ENCODE measurements at places on chromosomes 12 and 14. TPM values are rescaled to one million over a fixed set of nuclear protein-coding genes. Genes with fewer than 3 reads are reported as not detected.

DNA sequence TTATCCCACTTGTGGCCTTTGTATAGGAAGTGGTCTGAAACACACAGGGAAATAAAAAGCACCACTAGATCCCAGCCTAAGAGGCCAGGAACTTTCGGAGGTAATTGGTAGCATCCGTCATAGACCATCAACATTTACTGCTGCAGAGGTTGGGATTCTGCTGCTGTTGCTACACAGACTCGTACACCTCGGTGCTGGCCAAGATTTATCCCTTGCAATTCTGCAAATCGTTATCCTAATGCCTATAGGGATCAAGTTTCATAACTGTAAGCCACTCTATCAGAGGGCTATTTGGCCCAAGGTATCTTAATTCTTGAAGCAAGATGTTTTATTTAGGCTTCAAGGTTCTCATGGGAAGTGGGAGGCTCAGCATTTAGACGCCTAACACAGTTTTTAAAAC is 913.6 kb downstream of the GALC start:
- DNase-seq: no peak

Gene CIROP
- not detected for total RNA-seq

DNA sequence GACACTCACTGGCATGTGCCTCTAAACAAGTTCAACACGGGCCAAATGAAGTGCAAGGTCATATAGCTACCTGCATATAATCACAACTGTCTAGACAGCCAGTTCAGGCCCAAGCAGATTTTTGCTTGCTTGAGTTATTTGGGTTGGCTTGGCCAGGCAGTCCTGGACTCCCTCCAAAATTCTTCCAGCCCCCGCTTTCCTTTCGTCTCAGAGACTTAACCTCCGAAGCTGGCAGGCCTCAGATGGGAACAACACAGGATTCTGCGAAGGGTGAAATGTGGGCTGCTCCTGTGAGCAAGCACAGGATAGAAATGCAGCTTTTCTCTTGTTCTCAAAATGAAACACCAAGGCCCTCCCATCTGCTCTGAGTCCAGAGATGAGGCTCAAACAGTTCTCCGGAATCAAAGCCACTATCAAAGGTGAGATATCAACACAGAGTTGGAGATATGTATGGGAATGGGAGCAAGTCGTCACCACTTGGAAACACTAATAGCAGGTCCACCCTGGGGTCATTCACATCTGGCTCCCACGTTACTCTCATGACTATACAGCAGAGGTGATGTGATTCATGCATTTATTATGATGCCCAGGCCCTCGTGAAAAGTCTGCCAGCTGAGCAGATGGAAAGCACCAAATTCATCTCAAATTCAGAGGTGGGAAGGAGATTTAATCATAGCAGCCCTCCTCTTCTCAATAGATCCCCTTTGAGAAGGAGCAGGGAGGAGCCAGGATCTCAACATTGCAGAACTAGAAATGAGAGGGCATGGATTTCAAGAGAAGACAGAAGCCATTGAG is 389.8 kb downstream of the NUAK1 start:
- no peak for DNase-seq

- DNase-seq: no peak
Measured at GRCh38 chr12:50325890-50326391, 42.6 kb upstream of the LIMA1 start.

DNA sequence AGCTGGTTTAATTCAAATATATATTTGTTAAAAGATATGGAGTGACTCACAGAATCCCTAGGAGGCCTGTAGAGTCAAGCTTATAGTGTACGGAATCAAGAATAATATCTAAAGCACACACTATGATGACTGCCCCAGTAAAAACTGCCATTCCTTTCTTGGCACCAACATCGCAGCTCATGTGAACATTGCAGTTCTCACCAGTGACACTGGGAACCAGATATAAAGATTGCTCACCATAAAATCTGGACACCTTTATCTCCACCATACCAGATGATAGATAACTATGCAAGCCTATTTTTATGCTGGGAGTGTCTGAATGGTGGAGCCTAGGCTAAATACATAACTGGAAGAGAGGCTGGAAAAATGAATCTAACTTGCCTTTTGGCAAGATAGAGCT is 463.9 kb upstream of the TBX3 start:
- DNase-seq: no peak

- DNase-seq: no peak
Measured at GRCh38 chr14:23557521-23557920, 1.4 kb downstream of the THTPA start.

DNA sequence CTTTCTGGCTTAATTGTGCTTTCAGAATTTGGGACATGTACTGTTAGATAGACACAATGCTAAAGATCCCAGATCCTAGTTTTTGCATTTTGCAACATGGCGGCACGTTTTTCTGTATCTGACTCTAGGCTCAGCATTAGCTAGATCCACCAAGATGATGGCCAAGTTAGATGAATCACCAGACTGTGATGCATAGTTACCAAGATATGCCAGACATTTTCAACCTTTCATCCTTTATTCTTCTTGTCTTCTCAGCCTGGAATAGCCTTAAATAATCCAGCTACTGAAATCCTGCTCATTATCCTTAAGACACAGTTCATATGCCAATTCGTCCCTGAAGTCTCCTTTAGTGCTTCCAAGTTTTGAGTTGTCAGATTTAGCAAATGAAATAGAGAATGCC is 144.9 kb upstream of the CRY1 start:
- no peak for DNase-seq

GRCh38 chr14:99265571-99265970 is 6.4 kb downstream of the BCL11B start:
- DNase-seq: no peak

GRCh38 chr12:123896767-123897166 is 75.9 kb downstream of the CCDC92 start:
- DNase-seq: no peak

Gene SLC17A8
- total RNA-seq: not detected

DNA sequence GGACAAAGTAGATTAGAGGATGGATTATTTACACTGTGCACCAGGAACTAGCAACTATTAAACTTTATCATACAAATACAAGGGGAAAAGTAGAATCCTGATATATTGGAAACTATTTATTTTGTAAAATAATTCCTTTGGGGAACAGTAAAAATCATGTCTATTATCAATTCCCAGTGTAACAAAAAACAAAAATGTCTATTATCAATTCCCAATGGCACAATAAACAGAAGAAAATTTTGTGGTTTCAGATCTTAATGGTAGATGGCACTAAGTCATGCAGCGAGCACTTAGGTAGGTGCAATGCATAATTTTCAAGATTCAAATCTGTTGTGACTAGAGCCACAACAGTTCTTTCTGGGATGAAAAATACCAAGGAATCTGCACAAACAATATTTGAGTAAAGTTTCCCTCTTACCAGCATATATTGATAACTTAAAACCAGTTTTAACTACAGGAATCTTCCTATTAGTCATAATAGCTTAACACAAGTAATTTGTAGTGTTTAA is 13.7 kb downstream of the CFL2 start:
- DNase-seq: no peak

GRCh38 chr14:74574706-74575105 is 37.3 kb downstream of the LTBP2 start:
- no peak for DNase-seq

Data from CD4-positive, CD25-positive, alpha-beta regulatory T cell (primary cell).